Foreskin keratinocyte (primary cell): ENCODE measurements at places on chromosomes 5 and 9.

GRCh38 chr9:71990466-71990865 lies 69.9 kb downstream of the C9orf57 start:
- DNase-seq: peak; percentile 12

DNA sequence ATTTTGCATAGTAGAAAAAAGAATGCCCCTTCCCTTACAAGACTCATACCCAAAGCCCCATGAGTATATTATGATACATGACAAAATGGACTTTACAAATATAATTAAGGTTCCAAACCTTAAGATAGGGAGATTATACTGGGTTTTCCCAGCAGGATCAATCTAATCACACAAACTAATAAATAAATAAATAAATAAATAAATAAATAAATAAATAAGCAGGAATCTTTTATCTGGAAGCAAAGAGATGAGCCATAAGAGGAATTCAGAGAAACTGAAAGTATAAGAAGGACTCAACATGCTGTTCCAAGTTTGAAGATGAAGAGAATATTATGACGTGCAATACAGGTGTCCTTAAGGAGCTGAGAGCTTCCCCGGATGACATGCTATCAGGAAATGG lies 1174.5 kb downstream of the DTWD2 start:
- DNase-seq: no peak

- DNase-seq: no peak
Observed at GRCh38 chr5:141403387-141403786, 809 bp downstream of the PCDHGA9 start.

DNA sequence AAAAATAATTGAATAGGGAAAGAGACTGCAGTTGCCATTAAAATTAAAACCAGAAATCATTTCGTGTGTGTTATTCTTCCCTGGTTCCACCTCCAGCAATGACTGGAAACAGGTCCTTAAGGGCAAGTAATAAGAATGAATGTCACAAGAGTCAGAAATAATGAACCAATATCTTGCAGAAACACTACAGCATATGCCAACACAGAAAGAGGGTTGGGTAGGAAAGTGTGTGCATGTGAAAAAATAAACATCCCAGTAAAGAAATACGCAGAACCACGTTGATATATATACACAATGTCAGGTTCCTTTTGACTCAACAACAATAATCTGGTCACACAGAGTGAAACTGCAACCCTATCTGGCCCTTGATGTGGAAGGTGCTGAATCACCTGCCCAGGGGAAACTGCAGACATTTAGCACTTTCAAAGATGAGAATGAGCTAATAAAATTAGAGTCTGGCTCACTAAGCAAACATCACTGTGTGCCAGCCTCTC lies 15.0 kb downstream of the HMHB1 start:
- peak; percentile 18 for DNase-seq

GRCh38 chr9:111063332-111063731 lies 25.1 kb upstream of the LPAR1 start:
- DNase-seq: no peak

DNA sequence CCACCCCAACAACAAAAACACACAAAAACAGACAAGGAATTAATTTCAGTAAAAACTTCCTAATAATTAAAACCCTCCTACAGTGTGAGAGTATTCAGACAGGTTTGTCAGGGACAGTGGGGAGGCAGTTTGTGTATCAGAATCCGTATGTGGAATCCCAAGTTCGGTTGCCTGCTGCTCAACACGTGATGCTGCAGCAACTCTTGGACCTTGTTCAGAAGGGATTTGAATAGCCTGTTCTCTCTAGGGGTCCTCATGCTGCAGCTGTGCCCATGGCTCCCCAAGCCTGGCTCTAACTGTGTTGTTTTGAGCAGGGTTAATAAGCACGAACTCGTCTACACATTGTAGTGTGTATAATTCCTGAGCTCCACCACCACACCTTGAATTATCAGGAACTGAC lies 28.7 kb downstream of the TLE4 start:
- no peak for DNase-seq

DNA sequence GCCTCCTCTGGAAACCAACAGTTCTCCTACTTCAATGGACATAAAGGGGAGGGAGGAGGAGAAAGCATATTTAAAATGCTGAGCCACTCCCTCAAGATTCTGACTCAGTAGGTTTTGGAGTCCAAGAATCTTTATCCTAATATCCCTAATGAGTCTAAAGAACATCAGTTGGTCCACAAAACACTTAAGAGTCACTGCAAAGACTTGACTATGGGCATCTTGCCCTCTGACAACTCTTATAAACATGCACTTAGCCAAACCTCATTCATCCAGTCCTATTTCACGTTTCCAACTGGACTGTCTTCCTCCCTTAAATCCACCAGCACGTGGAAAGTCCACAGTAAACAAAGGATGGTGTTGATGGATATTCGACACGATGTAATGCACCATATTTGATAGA lies 172.5 kb downstream of the FAM114A2 start:
- no peak for DNase-seq

DNA sequence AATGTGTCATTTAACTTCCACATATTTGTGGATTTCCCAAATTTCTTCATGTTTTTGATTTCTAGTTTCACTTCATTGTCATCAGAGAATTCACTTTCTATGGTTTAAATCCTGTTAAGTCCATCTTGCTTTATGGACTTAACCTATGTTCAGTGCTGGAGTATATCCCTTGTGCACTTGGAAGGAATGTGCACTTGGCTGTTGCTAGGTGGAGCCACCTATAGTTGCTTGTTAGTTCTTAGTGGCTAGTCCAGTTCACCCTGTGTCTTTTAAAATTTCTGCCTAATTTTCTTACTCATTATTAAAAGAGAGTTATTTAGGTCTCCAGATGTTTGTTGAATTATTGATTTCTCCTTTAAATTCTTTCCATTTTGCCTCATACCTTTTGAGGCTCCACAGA lies 1472.5 kb upstream of the CDH6 start:
- DNase-seq: no peak

DNA sequence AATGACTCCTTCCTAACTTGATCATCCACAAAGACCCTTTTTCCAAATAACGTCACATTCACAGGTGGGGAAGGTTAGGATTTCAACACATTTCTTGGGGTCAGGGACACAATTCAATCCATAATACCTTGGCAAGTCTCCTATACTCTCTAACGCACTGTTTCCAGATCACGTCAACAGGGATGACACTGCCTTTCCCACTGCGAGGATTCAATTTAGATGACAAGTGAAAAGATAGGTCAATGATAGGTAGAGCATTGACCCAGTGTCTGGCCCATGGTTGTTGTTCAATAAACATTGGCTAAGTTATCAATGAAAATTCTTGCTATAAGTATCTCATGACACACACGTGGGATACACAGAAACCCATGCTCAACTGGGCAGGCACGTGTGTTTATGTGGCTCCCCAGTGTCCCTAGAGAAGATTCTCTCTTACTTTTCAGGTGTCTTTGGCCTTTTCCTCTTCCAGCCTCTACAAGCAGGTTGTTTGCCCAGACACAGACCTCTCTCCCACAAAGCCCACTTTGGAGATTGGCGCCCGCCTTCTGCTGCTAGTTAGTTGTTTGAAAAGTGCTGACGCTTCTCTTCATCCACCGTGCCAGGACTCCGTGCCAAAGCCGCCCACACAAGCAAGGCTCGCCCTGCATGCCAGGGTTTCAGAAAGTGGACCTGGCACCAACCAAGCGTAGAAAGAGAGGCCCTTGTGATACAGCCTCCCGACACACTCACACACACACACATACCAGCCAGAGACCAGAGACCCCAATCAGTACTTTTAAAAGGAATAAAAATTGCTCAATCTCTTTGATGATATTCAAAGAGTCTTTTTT lies 594.5 kb downstream of the BNC2 start:
- no peak for DNase-seq

DNA sequence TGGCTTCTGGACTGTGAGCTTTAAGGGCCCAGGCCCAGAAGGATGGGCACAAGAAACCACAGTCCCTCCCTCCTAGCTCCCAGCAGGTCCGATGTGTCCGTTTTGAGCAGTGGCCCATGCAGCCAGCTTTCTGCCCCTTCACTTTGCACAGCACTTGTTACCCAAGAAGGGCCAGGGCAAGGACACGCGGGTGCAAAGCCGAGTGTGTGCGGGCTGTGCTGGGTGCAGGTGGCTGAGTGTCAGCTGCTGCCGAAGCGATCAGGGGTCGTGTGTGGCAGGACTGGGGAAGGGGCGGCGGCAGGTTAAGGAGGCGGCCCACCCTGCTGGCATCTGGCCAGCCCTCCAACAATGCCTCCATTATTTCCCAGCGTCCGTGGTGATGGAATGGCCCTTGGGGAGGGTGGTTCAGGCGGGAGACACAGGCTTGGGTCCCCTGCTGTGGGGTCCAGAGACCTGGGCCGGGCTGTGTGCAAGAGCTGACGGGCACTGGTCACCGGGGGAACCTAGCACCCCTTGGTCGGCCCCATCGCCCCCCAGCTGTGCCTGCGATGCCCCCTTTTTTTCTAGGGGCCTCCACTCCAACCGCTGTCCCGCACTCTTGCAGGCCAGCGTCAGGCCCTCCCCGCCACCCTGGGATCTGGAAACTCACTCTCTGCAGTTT lies 653 bp downstream of the LHX3 start:
- no peak for DNase-seq

DNA sequence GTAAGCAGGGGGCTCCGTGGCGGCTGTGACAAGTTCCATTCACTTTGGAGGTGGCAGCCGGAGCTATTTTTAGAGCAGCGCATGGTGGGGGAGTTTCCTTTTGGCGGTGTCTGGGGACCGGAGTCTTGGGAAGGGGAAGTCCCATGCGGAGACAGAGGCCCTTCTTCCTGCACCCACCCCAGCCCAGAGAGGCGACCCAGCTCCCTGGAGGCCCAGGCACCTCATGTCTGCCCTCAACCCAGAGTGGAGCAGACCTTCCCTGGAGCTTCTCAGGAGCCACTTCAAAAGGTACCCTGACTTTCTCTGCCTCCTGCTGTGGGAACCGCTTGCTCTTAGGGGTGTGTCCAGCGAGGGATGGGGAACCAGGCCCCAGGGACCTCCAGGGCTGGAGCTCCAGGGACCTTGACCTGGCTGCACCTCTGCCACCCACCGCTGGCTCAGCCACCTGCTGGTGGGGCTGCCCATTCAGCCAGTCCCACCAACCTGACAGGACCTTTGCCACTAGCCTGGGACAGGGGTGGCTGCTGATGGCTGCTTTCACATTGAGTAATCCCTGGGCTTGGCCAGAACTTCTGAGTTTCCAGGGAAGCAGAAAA lies 34.1 kb downstream of the NEK6 start:
- DNase-seq: no peak

GRCh38 chr9:123026425-123026824 lies 7.0 kb upstream of the GPR21 start:
- DNase-seq: no peak

- DNase-seq: peak; percentile 61
Observed at GRCh38 chr5:151023651-151024050, 3.3 kb downstream of the GPX3 start.

DNA sequence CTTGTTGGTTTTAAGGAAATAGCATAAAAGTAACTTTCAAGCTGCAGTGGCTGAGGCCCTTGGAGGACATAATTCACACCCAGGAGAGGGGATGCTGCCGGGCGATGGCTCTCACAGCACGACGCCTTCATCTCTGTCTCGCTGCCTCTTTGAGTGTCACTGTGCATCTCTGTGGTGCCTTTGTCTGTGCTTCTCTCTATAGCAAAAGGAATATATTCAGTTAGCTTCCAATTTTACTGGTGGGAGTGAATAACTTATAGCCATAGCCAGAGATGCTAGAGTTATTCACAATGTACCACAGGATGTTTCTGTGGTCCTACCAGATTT lies 276.7 kb downstream of the SYK start:
- DNase-seq: no peak
